ENCODE measurements at places on chromosomes 3 and 15. TPM values are rescaled to one million over a fixed set of nuclear protein-coding genes. Genes with fewer than 3 reads are reported as not detected.

Gene CIB2
- 21.4 TPM for total RNA-seq

Gene MYL3
- total RNA-seq: 0.54 TPM

Gene FRMD4B
- total RNA-seq: 13.6 TPM

Gene KCNAB1
- total RNA-seq: not detected

Gene MKRN2OS
- total RNA-seq: 1.3 TPM

Gene GP9
- not detected for total RNA-seq

Gene CAPN3
- total RNA-seq: 3.7 TPM

Gene SNTN
- total RNA-seq: not detected

Gene LSMEM2
- not detected for total RNA-seq

Gene SH2D7
- total RNA-seq: not detected

Gene LMAN1L
- not detected for total RNA-seq

Gene VPS8
- 57.3 TPM for total RNA-seq

Gene SCN11A
- total RNA-seq: 0.27 TPM

Gene DPPA4
- not detected for total RNA-seq

Gene GPR87
- 16.7 TPM for total RNA-seq

Gene NME9
- not detected for total RNA-seq

Gene OR5K2
- total RNA-seq: not detected

Gene CHRNA3
- total RNA-seq: 0.46 TPM

Gene SPATA12
- 0.48 TPM for total RNA-seq

Gene GCSAM
- not detected for total RNA-seq

Gene TRIM42
- not detected for total RNA-seq

Gene FGD5
- 1.4 TPM for total RNA-seq

Gene NANOGP8
- total RNA-seq: not detected

Gene ARNT2
- total RNA-seq: 22.9 TPM

Gene KIF15
- 2.2 TPM for total RNA-seq
